ENCODE measurements at places on chromosomes 2 and 18. TPM values are rescaled to one million over a fixed set of nuclear protein-coding genes. Genes with fewer than 3 reads are reported as not detected.

The SERPINB11 gene
- not detected for total RNA-seq

The TXNDC2 gene
- total RNA-seq = not detected

The LMAN2L gene
- total RNA-seq = 34.2 TPM

The REG3A gene
- total RNA-seq = not detected
